Kidney (tissue), 22 donors: ENCODE measurements at places on chromosomes 12 and 14. TPM values are rescaled to one million over a fixed set of nuclear protein-coding genes. Genes with fewer than 3 reads are reported as not detected.

DIO3 gene
- 0.94 TPM for total RNA-seq

MANSC4 gene
- not detected for total RNA-seq

SDS gene
- 1.0 TPM for total RNA-seq

ARMH4 gene
- 4.9 TPM for total RNA-seq

LAG3 gene
- total RNA-seq = 1.3 TPM

P2RX2 gene
- 0.19 TPM for total RNA-seq
